Smooth muscle cell of bladder (primary cell): ENCODE measurements at places on chromosomes 1 and 21. TPM values are rescaled to one million over a fixed set of nuclear protein-coding genes. Genes with fewer than 3 reads are reported as not detected.

CNN3 gene
- 409 and 568 TPM in 2 replicates for total RNA-seq

OR2AK2 gene
- total RNA-seq, result not detected in 2 replicates

CIART gene
- total RNA-seq, result 3.0 and 4.6 TPM in 2 replicates

PLXNA2 gene
- total RNA-seq, result 0.43 and 1.1 TPM in 2 replicates

WLS gene
- total RNA-seq, result 109 and 166 TPM in 2 replicates

PRAMEF26 gene
- total RNA-seq, result not detected in 2 replicates

TDRKH gene
- 1.00 and 1.2 TPM in 2 replicates for total RNA-seq

ZNF593OS gene
- total RNA-seq, result not detected in 2 replicates

AIRE gene
- total RNA-seq, result 0.09 and 0.14 TPM in 2 replicates

DDX20 gene
- total RNA-seq, result 9.7 and 10.4 TPM in 2 replicates

IL20 gene
- 0.14 TPM in 1 of 2 replicates, not detected in the other for total RNA-seq

OPTC gene
- total RNA-seq, result not detected in 2 replicates

TSSK3 gene
- total RNA-seq, result 0.43 and 0.65 TPM in 2 replicates

AMY1B gene
- total RNA-seq, result not detected in 2 replicates

PTPRC gene
- under 0.01 TPM in 1 of 2 replicates, not detected in the other for total RNA-seq

SPATA45 gene
- 0.28 TPM in 1 of 2 replicates, not detected in the other for total RNA-seq

F5 gene
- total RNA-seq, result under 0.01 TPM in 1 of 2 replicates, not detected in the other

ANKRD13C gene
- 25.3 and 29.6 TPM in 2 replicates for total RNA-seq

GPR37L1 gene
- under 0.01 TPM in 1 of 2 replicates, not detected in the other for total RNA-seq

TRAF3IP3 gene
- under 0.01 and 0.28 TPM in 2 replicates for total RNA-seq

C1orf105 gene
- total RNA-seq, result not detected in 2 replicates

PRAMEF10 gene
- total RNA-seq, result not detected in 2 replicates

BACE2 gene
- total RNA-seq, result 21.8 and 30.9 TPM in 2 replicates

CDC42BPA gene
- 50.3 and 70.4 TPM in 2 replicates for total RNA-seq

PLA2G2F gene
- total RNA-seq, result not detected in 2 replicates

NBPF4 gene
- total RNA-seq, result not detected in 2 replicates

SLC9C2 gene
- not detected in 2 replicates for total RNA-seq

ESPN gene
- total RNA-seq, result not detected in 2 replicates

PAX7 gene
- total RNA-seq, result not detected in 2 replicates

CD1B gene
- total RNA-seq, result not detected in 2 replicates

KCNN3 gene
- total RNA-seq, result under 0.01 and 0.18 TPM in 2 replicates

C8B gene
- total RNA-seq, result not detected in 2 replicates

TMEM240 gene
- 2.1 and 3.3 TPM in 2 replicates for total RNA-seq

FAM163A gene
- under 0.01 TPM in 2 replicates for total RNA-seq

KRTAP13-2 gene
- not detected in 2 replicates for total RNA-seq
